Stimulated activated CD4-positive, alpha-beta T cell treated with anti-CD3 and anti-CD28 coated beads, Interleukin-12 subunit alpha, Interleukin-12 subunit beta, amount 100 ng/mL, for 24 hours (primary cell): ENCODE measurements at places on chromosomes 16 and 17.

- peak; percentile 67 for DNase-seq
These were observed 2.6 kb upstream of the TSPOAP1 start for GRCh38 chr17:58330997-58331814.

DNA sequence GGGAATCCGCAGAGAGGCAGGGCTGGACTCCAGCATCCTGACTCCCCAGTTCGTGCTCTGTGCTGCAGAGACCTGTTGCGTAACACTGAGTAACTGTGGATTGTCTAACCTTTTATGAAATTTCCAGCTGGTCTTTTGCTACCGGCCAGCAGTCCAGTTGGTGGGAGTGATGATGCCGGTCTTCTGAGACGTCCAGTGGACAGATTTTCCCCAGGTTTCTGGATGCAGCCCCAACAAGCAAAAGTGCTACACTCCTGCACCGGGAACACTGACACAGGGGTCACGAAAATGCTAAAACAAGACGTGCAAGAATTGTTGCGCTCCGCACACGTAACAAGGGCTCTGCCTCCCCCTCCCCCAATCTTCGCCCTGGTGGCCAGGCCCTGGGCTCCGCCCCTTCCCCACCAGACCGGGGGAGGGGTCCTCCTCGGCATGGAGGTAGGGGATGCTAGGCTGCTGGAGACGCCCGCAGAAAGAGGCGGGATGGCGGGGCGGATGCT lies 701 bp upstream of the MRC2 start:
- no peak for DNase-seq

GRCh38 chr17:47013341-47013740 lies 34.3 kb upstream of the RPRML start:
- no peak for DNase-seq

- DNase-seq, result no peak
These were observed 19.7 kb downstream of the OSBPL7 start for GRCh38 chr17:47801906-47802305.

- no peak for DNase-seq
These were observed 15.6 kb upstream of the TRIM25 start for GRCh38 chr17:56929362-56929969.

GRCh38 chr16:66273053-66273452 lies 93.4 kb upstream of the CDH5 start:
- no peak for DNase-seq

DNA sequence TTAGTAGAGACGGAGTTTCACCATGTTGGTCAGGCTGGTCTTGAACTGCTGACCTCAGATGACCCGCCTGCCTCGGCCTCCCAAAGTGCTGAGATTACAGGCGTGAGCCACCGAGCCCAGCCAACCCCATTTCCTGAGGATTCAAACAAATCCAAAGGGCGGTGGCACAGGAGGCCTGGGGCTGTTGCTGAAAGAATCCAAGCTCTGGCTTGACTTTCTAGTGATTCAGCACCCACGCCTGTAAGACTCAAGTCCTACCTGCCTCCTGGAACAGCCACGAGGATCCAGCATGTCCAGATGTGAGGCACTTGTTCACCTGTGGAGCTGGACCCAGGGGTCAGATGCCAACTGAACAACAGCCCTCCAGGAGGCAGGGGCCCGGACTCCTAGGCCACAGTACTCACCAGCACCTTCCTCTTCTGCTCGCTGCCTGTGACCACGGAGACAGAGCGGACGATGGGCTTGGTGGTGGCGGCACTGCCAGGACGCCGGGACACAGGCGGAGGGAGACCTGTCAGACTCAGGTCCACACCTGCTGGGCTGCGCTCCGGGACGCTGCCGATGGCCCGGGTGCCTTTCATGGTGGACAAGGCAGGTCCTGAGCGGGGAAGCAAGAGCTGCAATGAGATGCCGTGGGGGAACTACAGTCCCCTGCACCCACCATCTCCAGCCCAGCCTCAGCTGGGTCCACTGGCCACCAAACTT lies 3.1 kb downstream of the CEP131 start:
- DNase-seq, result no peak

DNA sequence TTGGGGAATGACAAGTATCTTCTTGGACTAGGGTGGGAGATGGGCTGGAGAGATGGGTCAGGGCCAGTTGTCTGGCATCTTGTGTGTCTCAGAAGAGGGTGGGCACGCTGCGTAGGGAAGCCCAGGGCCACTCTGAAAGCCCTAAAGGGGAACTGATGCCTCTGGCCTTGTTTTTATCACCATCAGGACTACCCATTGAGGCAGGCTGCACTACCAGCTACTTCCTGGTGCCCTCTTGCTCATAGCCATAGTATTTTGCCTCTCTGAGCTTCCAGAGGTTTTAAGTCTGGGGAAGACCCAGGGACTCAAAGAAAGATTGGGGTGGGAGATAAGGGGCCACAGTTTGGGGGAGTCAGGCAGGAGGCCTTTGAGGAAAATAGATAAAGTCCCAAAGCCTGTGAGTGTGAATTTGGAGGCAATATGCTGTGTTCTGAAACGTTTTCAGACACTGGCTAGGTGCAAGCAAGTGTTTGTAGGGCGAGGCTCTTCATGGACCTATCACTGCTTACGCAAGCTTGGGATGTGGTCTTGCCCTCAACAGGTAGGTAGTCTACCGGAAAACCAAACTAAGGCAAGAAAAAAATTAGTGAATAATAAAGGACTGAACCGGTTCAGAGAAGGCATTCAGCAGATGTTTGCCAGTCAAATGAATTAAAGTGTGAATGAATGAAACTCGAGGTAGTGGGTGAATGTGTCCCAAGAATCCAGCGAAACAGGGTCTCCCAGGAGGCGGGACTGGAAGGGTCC lies 688 bp upstream of the ITGB3 start:
- DNase-seq, result no peak

GRCh38 chr17:82838386-82839063 lies 1.3 kb downstream of the ZNF750 start:
- DNase-seq, result no peak
